ENCODE measurements at places on chromosomes 1 and 21.

- DNase-seq, result no peak
These were observed 273.1 kb downstream of the DPYD start for GRCh38 chr1:97647776-97648175.

GRCh38 chr1:30778154-30778978 lies 20.8 kb upstream of the LAPTM5 start:
- DNase-seq, result no peak

DNA sequence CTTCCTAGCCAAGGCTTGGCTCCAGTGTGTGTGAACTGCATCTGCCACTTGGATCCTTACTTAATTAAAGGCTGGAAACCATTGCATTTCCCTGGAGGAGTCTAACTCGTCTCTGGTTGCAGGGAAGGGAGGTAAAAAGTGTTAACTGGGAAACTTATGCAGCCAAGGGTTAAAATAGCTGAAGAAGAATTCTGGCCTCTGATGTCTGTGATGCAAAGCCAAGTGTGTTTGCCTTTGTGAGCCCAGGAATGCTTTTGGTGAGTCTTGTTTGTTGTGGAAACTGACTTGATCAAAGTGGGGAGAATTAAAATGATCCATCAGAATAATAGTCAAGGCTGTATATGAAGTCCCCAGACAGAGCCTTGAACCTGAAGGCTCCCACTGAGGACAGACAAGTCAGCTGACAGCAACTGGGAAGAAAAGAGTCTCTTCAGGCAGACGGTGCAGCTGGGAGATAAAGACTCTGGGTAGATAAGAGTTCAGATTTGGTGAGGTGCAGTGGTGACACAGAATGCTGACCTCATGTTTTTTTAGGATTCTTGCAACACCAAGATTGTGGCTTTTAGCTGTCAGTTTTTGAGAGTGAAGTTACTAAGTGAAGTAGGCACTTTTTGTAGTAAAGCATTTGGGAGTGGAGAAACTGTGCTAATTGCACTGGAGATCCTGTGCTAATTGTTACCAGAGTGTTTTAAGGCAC lies 59.5 kb upstream of the WLS start:
- DNase-seq, result no peak

DNA sequence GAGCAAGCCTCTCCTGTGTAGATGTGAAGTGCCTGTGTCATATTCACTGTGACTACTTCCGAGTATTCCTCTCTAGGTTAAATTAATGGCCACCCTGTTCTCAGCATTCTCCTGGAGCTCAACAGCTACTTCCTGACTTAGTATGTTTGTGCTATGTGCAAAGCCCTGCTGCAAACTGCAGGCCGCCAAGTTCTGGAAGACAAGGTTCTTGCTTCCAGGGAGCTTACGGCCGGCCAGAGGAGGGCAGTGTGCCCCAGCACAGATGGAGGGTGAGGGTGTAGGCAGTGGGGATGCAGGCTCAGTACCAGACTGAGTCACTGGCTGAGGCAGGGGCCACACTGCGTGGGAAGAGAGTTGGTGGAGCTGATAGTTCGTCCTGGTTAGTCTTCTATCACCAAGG lies 43.2 kb downstream of the ELK4 start:
- DNase-seq, result peak; percentile 58

- DNase-seq, result peak; percentile 74
These were observed 712 bp downstream of the RAB13 start for GRCh38 chr1:153985341-153985912.

DNA sequence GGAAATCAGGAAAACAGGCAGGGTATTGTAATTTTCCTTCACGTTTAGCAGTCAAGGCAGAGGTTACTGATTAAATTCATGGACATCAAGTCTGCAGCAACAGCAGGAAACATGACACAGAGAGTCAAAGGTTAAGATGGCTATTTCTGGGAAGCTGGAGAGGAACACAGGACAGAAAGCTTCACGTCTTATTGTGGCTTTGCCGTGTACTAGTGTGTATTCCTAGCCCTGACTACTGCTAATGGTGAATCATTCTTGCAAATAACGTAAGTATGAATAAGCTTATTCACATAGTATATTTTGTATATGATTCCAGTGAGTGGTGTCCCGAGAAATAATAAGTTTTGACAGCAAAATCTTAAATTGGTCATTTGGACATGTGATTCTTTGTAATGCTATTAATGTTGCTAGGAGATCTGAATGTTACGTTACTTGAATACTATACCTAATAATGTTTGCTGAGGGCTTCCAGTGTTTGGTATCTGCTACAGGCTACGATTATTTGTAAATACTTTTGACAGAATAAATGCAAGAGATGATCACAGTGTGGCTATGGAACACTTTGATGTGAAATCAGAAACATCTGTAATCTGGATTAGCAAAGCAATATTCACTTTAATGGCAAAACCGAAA lies 77.4 kb downstream of the DISP1 start:
- no peak for DNase-seq

GRCh38 chr1:240362826-240363225 lies 249.1 kb downstream of the GREM2 start:
- DNase-seq, result no peak

DNA sequence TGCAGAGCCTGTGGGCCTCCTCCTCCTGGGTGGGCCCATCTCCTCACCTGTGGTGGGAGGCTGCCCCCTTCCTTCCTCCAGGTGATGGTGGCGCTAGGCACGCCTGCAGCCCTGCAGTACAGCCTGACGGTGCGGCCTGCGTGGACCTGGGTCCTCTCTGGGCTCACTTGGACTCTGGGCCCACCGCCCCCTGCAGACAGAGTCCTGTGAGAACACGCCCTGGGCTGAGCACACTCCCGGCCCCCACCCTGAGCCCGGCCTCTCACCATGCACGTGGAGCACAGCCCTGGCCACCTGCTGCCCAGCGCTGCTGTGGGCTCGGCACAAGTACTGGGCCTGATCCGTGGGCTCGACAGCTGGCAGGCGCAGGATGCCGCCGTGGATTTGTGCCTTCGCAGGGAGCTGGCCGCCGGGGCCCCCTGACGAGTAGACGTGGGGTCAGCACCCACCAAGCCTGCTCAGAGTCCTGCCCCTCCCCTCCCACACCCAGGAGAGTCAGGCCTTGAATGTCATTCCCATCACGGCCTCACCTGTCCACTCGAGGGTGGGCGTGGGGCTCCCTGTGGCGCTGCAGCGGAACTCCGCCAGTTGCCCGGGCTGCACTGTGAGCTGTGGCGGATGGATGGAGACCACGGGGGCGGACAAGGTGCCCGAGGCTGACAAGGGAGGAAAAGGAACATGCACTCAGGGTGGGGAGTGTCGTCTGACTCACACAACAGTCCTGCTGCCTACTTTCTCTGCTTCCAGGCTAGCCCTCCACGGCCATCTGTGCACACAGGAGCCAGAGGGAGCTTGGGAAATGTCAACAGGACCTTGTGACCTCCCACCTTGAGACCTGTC lies 43.4 kb downstream of the LDLRAD2 start:
- DNase-seq, result no peak

DNA sequence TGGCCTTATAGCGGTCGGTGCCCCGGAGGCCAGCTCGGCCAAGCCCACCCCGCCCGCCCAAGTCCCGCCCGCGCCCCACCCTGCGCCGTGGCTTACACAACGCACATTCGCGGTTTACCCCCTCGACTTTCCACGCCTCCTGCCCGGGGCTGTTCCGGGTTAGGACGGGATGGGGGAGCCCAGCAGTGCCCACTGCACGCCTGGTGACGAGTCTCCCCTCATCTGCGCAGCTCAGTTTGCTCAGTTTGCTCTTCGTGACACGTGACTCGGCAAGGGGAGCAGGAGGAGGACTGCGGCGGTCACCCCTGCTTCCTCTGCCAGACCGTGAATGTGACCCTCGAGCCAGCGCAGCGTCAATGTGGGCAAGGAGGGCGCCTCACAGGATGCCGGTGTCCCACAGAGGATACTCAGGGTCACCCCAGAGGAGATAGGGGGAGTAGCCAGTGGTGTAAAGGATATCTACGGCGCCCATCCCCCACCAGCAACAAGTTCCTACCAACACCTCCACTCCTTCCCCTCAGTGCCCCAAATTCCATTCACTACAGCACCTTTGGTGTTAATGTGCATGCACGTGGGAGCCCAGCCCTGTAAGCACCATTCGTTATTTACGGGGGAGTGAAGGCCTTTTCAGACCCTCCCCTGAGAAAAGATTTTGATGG lies 350 bp upstream of the S100A6 start:
- peak; percentile 91 for DNase-seq

GRCh38 chr21:32406405-32406804 lies 6.1 kb upstream of the EVA1C start:
- DNase-seq, result no peak

- DNase-seq, result no peak
These were observed 99.1 kb downstream of the PTPN14 start for GRCh38 chr1:214452152-214452784.

- DNase-seq, result no peak
These were observed 191.5 kb downstream of the SDCCAG8 start for GRCh38 chr1:243447347-243447746.

- DNase-seq, result no peak
These were observed 391 bp downstream of the IFT25 start for GRCh38 chr1:53945183-53945432.

- DNase-seq, result no peak
These were observed 71.4 kb downstream of the ARHGEF16 start for GRCh38 chr1:3525551-3526482.

DNA sequence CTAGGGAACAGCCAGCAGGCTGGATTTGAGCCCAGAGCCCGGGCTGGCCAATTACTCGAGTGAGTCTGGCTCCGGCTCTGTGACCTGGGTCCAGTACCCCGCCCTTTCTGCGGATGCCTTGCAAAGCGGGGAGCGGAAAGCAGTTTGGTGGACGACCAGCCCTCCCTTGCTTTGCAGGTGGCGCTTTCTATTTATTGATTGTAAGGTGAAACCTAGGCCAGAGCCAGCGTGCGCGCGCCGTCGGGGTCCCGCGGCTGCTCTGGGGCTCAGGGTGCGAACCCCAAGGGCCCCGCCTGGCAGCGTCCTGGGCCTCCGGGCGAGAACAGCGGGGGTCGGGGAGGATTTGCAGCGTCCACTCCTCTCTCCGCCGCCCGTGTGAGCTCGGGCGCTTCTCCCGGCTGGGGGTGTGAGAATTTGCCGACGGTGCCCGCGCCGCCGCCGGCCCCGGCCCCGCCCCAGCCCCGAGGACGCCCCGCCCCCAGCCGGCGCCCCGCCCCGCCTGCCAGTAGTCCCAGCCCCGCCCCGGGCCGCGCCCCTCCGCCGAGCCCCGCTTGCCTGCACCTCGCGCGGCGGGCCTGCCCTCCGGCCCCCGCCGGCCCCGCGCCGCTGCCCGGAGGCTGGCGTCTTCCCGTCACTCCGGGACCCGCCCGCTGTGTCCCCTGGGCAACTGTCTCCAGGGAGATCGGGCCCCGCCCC lies 37.6 kb downstream of the PIK3CD start:
- DNase-seq, result peak; percentile 90

DNA sequence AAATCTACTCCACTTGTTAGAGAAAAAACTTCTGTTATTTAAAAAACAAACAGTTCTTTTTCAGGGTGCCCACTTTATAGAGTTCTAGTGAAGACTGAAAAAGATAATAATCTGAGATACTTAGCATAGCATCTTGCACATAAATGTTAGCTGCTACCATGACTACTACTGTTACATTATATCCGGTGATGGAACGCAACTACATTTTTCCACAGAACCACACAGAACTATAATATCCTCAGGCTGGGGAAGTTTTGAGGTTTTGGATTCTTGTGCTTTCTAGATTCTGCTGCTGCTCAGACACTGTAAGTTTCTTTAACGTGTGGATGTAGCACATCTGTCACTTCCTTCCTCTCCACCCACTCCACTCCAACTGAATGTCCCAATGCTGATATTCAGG lies 110.3 kb downstream of the PTPN14 start:
- DNase-seq, result no peak

DNA sequence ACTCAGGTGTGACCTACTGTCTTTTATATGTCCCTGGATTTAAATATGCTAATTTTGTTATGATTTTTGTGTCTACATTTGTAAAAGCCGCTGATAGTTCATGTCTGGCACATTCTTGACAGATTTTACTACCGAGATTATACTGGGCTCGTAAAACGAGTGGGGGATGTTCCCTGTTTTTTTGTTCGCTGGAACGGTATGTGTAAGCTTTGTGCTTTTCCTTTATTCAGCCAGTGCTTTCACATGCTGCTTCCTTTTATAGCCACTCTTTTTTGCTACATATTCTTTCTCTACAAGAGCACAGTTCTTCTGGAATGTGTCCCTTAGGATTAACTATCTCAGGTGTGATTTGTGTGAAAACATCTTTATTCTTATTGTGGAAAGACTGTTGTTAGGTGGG lies 46.6 kb downstream of the ADARB1 start:
- no peak for DNase-seq

- DNase-seq, result no peak
These were observed 86.7 kb upstream of the PTBP2 start for GRCh38 chr1:96634883-96635282.

DNA sequence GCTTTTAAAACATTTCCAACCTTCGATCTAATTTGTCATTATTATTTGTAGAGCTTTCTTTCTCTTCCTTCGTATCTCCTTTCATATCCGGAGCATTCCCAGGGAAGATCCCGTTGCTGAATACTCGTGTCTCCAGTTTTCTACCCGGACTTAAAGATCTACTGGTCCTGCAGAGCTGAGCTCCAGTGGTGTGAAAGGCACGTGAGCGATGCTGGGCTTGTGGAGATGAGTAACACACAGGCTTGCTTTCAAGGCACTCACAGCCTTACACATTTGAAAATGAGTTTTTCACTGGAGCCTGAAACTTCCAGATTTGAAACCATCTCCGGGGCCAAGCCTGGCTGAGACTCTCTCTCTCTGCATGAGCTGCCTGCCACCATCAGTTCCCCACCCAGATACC lies 428.3 kb downstream of the KIF26B start:
- no peak for DNase-seq

GRCh38 chr1:64847666-64848065 lies 102.8 kb downstream of the RAVER2 start:
- no peak for DNase-seq

GRCh38 chr21:44458971-44459711 lies 3.8 kb downstream of the LRRC3 start:
- DNase-seq, result no peak

GRCh38 chr1:160101717-160102522 lies 3.5 kb upstream of the IGSF8 start:
- DNase-seq, result no peak

DNA sequence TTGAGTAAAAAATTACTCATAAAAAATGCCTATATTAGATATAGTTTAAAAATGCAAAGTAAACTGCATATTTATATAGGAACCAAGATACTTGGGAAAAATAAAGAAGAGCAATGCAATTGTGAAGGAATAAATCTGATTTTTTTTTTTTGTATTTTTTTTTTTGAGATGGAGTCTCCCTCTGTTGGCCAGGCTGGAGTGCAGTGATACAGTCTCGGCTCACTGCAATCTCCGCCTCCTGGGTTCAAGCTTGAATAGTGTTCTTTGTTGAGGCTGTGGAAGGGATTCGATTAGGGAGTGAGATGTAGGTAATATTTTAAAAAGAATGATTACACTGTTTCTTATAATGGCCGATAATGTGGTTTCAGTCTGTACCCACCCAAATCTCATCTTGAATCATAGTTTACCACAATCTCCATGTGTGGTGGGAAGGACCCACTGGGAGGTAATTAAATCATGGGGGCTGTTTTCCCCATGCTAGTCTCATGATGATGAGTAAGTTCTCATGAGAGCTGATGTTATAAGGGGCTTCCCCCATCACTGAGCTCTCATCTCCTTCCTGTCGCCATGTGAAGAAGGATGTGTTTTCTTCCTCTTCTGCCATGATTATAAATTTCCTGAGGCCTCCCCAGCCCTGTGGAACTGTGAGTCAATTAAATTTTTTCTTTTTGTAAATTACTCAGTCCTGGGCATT lies 1765.9 kb downstream of the PLA2G4A start:
- no peak for DNase-seq

Data from sciatic nerve (tissue), 2 donors.